ENCODE measurements at places on chromosomes 7 and 10.

GRCh38 chr10:110355141-110355831, 50.6 kb upstream of the SMNDC1 start:
- no peak for DNase-seq

GRCh38 chr10:48957361-48958151, 17.9 kb upstream of the LRRC18 start:
- DNase-seq: no peak

DNA sequence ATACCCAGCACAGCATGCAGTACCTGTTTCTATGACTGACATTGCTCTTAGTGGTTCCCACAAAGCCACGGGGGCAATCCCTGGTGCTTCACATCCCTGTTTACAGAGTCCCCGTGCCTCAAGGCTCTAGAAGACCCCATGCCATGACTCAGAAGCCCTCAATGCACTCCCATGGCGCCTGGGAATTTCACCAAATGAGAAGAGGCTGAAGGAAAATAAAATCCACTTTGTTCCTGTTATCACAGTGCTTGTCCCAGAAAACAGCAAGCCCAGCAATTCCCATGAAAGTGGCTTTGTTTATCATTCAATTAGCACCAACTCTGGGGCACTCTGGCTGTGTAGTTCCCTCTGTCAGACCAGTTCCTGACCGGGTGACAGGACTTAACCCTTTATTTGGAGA, 268.3 kb downstream of the TNS3 start:
- no peak for DNase-seq

GRCh38 chr7:77866786-77867536, 68.4 kb downstream of the PHTF2 start:
- no peak for DNase-seq

GRCh38 chr7:143407287-143408251, 1.1 kb downstream of the EPHA1 start:
- peak; percentile 51 for DNase-seq

DNA sequence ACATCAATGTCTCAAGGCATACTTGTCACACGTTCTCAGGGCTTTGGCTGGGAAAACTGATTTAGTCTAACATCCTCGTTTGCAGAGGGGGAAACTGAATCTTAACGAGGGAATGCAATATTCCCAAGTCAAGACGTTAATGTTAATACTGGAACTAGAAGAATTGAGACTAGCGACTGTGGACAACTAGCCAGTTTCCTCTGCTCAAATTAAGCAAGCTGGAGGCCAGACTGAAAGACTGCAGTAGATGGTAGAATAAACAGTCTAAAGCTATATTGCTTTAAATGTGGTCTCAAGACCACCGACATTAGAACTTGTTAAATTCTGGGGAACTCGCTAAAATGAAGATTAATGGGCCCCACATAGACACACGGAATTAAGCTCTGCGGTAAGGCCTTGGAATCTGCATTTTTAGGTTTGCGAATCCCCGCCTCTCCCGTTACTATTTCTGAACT, 639 bp upstream of the TFAM start:
- no peak for DNase-seq

GRCh38 chr10:54094321-54094720, 706.7 kb downstream of the PCDH15 start:
- no peak for DNase-seq

GRCh38 chr10:70655316-70655715, 17.0 kb upstream of the ADAMTS14 start:
- no peak for DNase-seq

GRCh38 chr7:127532151-127532550, 53.2 kb downstream of the GCC1 start:
- no peak for DNase-seq

DNA sequence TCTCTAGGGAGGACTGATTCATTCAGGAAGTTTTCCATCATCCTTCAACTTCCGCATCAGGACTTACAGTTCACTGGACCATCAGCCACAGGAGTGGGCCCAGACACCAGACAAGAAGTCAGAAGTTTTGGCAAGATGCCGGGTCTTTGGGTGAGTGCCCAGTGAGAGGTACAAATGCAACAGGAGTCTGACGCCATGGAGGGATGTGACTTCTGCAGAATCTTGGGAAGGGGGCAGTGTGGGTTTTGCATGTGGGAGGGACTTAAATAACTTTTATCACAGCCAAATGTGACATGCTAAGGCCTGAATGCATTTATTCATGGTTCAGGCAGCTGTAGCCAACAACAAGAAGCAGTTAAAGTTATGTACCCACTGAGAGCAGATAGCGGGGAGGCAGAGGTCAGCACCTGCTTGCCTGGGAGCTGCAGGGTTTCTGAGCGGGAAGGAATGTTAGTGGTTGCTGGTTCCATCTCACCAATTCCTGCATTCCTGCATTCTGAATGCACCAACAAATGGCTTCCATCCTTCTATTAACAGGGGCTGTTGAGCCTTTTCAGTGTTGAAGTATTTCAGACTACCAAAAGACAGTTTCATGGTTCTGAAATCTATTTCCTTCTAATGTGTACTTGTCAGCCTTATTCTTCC, 375.2 kb downstream of the PAXIP1 start:
- no peak for DNase-seq

GRCh38 chr10:782751-783648, 93.5 kb upstream of the DIP2C start:
- no peak for DNase-seq

- no peak for DNase-seq
These were observed 13.8 kb upstream of the CYREN start for GRCh38 chr7:135184254-135184841.

GRCh38 chr7:157010588-157011332, at the start of gene MNX1:
Gene MNX1, minus strand, starts transcription at chr7:157010663. Its CDS starts 313 bp downstream, at chr7:157010350.
- DNase-seq: no peak

GRCh38 chr7:5666361-5666760, 115.1 kb downstream of the RNF216 start:
- no peak for DNase-seq

DNA sequence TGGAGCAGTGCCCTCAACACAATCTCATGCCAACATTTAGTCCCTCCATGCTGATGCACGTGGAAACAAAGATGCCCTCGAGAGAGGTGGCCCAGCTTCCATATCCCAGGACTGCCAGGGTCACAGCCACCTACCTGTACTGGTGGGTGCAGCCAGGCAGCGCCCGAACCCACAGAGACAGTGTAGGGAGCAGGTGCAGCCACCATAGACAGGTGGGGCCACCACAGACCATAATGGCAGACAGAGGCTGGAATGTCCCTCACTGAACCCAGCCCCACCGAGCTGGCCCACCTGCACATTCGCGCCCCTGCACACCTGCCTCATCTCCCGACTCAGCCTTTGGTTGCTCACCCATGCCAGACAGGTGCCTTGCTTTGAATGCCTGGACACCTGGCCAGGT, 18.3 kb upstream of the CPXM2 start:
- no peak for DNase-seq

DNA sequence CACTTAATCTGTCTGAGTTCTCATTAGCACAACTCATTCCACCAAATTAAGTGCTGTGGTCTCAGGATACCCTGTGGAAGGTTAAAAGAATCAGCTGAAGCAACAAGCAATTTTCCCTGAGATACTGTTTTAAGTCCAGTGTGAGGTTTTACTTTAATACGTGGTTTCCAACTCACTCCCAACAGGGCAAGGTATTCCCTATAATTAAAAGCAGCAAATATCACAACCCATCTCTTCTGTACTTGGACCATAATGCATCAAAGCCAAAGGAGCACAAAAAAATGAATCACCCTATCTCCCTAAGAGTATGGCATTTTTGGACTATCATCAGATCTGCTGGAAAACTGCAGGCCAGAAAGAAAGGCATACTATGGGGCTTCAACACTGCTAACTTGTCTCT, 4.9 kb downstream of the CADPS2 start:
- DNase-seq: no peak

DNA sequence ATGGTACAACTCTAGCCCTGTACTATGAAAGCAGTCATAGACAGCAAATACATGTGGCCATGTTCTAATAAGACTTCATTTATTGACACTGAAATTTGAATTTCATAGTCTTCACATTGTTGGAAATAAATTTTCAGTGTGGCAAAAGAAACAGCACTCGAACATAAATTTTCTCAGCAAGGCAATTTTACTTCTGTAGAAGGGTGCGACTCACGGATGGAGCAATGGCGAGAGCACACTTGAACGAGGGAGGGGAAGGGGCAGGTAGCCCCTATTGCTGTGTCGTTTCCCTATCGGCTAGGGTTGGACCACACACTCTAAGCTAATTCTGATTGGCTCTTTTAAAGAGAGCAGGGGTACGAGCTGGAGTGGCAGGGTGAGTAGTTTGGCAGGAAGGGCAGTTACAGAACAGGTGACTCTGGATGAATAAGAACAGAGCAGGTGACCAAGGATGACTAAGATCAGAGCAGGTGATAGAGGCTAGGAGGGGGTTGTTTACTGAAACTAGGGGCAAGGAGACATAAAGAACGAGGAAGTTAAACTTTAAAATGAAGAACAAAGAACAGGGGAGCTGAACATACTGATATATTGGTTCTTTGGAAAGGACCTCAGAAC, 52.0 kb downstream of the LRRC4 start:
- DNase-seq: no peak

- no peak for DNase-seq
These were observed 113.2 kb upstream of the IFRD1 start for GRCh38 chr7:112336936-112337576.

- DNase-seq: no peak
These were observed 418.7 kb downstream of the GATA3 start for GRCh38 chr10:8473205-8473604.

DNA sequence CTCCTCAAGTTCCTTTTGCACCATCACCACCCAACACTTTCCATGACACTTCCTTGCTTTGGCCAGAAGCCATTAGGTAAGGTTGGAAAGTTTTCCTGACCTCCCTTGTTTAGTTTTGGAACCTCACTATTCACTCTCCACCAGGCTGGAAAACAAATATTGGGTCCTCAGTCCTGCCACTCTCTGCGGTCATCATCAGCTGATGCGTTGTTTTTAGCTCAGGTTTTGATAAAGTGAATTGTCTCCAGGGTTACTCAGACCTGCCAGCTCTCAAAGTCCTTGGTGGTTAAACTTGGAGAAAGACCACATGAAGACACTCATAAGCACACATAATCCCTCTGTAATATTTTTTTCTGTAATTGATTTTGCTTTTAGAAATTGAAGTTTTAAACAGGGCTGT, 55.5 kb downstream of the CCDC186 start:
- DNase-seq: no peak

- DNase-seq: no peak
These were observed 862.5 kb downstream of the KCNMA1 start for GRCh38 chr10:76774987-76775603.

DNA sequence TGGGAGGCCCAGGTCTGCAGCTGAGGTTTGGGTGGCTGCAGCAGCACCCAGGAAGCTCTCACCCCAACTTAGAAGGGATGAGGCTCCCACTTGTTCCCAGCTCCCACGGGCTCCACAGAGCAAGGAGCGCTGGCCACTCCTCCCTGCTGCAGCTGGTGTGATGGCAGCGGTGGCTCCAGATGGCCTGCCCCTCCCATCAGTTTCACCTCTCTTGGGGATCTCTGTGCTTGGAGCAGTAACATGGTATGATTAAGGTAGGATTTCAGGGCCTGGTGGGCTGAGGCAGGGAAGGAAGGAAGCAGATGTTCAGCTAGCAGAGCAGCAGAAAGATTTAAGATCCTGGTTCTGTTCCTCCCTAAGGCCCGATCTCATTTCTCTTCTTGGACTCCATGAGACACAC, 66.8 kb upstream of the KIF5B start:
- DNase-seq: no peak

GRCh38 chr7:94510582-94511496, 1.2 kb downstream of the CASD1 start:
- DNase-seq: no peak

GRCh38 chr7:142176901-142177300, 65.4 kb downstream of the MGAM2 start:
- DNase-seq: no peak

DNA sequence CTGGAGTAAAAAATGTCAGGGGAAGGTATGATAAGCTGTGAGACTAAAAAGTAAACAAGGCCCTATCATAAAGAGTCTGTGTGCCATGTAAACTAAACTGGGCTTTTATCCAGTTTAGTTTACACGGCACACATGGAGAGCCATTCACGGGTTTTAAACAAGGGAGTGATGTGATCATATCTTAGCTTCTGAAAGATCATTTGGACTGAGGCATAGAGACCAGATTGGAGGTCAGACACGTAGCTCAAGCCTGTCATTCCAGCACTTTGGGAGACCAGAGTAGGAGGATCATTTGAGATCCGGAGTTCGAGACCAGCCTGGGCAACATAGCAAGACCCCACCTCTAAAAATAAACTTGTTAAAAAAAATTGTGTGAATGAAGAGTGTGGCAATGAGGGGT, 50.1 kb downstream of the SKIDA1 start:
- DNase-seq: no peak

DNA sequence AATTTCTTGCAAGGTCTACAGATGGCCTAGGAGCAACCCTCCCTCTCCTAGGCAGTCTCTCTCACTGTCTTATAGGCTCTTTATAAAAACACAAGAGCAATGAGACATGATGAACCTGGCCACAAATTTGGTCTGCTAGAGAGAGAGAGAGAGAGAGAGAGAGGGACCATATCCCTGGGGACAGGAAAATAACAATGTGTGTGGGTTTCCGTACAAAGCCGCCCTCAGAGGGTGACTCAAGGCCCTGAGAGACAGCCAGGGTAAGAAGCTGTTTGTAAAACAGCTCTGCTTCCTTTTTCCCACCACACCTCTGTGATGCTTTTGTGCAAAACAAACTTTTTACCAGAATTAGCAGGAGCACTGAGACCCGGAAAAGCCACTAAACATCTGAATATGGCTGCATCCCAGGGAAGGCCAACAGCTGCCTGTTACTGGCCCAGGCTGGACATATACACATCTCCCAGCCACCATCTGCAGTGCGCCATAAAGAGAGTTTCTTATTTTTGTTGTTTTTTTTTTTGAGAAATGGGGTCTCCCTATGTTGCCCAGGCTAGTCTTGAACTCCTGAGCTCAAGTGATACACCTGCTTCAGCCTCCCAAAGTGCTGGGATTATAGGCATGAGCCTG, 18.4 kb downstream of the GIMAP5 start:
- no peak for DNase-seq

DNA sequence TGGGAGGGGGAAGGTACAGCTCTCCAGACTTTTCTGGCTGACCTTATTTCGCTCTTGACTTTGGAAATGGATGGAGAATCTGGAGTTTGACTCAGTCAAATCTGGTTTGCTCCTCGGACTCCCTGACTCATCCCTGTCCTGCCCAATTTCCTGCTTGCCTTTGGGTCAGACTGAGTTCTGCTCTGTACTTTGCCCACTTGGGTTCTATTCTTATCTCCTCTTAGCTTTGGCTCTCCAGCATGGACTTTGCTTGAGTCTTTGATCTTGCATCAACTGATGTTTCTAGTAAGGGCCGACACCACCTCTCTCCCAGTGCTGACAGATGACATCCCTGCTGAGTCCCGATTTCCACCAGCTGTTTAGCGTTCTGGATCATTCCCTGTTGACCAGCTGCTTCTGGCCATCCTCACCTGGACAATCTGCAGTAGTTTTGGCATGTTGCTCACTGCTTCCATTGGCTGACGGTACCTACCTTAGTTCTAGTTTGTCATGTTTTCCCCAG, 335.3 kb downstream of the SUGCT start:
- no peak for DNase-seq

All from bone marrow (tissue), 2 donors.